Suppressor macrophage treated with lipopolysaccharide for 4 hours (primary cell): ENCODE measurements at places on chromosomes 7 and 10.

GRCh38 chr7:35012160-35012559 lies 25.1 kb downstream of the DPY19L1 start:
- no peak for DNase-seq

DNA sequence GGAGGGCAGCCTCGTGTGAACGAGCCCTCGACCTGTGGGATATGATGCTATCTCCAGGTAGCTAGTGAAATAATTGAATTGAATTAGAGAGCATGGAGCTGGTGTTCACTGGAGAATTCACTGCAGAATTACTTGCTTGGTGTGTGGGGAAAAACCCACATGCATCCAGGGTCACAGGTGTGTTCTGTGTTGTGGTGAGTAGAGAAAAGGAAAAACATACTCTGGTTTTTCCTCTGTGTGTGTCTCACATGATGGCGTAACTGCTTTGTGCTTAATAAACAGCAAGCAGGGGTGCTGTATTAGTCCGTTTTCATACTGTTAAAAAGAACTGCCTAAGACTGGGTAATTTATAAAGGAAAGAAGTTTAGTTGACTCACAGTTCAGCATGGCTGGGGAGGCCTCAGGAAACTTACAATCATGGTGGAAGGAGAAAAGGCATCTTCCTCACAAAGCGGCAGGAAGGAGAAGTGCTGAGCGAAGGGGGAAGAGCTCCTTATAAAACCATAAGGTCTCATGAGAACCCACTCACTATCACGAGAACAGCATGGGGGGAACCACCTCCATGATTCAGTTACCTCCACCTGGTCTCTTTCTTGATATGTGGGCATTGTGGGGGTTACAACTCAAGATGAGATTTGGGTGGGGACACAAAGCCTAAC lies 62.6 kb downstream of the TACR2 start:
- no peak for DNase-seq

DNA sequence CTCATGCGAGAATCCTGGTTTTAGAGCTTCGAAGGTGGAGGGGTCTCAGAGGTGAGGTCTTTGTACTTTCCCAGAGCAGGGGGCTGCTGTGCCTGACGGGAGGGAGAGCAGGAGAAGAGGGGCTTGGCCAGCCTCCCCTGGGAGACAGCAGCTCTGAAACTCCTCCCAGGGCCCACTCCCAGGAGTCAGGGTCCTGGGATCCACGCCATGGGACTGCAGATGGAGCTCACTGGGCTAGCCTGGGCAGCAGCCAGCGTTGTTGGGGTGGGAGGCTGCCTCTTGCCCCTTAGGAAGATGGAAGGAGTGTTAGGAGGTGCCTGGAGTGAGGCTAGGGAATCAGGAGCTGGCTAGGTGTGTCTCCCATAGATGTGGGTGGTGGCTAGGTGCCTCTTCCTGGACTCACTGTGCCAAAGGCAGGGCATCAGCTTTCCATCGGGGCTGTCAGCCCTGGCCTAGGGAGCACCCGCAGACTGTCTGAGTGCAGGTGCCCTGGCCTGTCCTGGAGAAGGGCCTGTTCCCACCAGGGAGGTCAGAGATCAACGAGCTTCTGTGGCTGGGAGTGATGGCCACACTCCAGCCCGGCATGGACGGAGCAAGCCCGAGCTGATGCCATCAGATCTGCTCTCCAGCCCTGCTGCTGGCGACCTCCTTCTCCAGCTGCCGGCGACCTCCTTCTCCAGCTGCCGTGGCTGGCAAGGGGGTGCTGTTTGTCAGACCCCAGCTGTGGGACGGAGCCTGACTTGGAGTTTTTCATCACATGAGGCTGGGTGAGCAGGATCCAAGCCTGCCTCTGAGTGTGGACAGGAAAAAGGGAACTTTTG lies 111.3 kb downstream of the PTPN20 start:
- no peak for DNase-seq

DNA sequence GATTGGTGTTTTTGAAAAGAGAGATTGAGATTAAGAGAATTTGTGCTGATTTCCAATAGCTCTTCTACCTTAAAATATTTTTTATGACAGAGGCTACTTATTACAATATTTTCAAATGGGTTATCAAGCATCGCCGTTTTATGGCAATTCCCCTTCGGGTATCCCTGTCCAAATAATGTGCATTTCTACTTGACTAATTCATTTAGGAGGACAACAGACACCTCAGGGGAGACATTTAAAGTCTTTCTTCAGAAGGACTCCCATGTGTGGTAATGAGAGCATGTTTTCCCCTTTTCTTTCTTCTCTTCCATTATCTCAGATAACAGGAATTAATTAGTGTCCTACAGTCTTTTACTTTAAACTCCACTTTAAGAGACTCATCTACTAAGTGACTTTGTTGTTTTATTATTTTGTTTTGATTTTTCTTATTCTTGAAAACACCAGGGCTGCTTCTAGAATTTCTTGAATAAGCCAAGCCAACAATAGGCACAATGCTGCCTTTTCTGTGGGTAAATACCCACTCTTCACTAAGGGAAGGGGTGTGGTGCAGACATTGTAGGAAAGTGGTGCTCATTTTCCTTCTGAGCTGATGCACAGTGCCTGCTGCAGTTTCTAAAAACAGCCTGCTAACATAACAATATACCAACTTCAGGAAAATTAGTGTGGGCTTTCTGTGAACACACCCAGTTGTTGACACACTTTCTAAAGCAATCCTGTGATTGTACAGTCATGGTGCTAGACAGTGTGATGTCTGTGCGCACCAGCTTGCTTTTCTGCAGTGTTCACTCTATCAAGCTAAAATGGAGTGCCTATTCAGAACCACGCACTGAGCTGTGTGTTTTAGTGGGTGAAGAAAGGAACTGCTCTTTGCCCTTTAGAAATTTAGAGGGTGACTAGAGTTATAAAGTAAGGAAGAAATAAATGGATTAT lies 597.7 kb downstream of the NRG3 start:
- DNase-seq: no peak

DNA sequence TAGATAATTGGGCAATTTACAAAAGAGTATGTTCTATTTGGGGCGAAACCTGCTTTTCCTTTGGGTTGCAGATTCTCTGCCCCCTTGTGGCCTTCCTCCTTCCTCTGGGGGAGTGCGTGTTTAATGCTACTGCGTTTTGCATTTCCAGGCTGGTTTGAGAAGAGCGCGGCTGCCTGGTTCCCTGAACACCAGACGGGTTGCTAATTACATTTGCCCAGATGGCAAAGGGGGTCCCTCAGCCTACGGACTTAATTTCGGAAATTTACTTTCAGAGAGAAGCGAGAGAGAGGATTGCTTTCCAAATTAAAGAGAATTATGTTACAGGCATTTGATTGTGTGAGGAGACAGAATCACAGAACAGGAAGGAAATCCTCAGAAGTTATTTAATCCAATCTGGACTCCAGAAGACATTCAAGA lies 91.9 kb upstream of the JAZF1 start:
- peak; percentile 62 for DNase-seq
